CD4-positive, alpha-beta T cell treated with Interleukin-17A for 4 hours (primary cell): ENCODE measurements at places on chromosomes 1 and 21.

GRCh38 chr21:46457801-46458314, 833 bp upstream of the DIP2A start:
- DNase-seq, result peak; percentile 30

GRCh38 chr1:9827558-9828185, 3.9 kb upstream of the CLSTN1 start:
- peak; percentile 10 for DNase-seq

- peak; percentile 18 for DNase-seq
Measured at GRCh38 chr21:45769294-45769693, 125.8 kb downstream of the PCBP3 start.

DNA sequence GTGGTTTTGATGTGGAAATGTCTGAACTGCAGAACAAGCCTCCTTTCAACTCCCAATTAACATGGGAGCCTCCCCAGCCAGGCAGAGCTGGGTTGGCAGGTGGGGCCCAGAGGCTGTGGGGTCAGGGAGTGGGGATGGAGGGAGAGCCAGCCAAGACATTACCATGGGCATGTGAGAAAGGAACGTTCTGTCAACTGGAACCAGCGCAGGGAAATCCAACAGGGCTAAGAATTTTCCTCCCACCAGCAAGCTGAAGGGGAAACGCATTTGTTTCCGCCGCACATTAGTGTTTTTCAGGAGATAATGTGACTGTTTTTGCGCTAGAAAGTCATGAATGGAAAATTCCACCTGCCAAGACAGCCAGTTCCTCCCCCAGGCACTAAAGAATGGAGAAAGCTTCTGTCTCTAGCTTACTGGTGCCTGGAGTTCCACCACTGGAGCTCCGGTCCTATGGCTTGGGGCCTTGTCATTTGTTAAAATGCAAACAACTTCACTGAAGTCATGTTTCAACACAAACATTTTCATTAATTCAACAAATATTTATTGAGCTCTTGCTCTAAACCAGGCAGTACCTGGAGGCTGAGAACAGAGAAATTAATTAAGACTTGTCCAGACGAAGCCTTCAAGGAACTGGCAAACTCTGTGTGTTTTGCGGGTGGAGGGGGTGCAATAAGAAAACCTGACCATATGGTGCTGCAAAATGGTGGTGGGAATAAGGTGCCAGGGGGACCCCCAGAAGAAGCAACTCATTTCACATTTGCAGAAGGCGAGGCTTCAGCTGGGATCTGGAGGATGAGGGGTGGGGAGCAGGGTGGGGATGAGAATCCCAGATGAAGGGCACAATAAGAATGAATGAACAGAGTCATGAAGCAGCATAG, 305.1 kb downstream of the MATN1 start:
- no peak for DNase-seq

DNA sequence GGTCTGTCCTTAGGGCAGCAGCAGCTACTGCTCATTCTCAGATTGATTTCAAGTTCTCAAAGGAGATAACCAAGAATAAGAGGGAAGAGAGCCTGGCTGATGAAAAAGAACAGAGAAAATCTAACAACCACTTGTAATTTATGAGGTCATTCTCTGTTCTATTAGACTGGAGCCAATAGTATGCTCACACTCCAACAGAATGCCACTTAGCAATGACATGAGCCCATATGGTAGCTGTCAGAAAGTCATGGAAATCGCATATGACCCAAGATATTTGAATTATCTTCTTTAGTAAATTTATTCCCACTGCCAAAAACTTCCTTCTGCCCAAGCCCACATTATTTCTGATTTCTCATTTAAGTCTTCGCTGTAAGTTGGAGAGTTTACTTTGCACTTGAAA, 53.7 kb upstream of the PLA2G4A start:
- DNase-seq, result no peak

- no peak for DNase-seq
Measured at GRCh38 chr21:40404396-40404800, 442.6 kb downstream of the DSCAM start.

- no peak for DNase-seq
Measured at GRCh38 chr21:18663663-18664062, 260.1 kb upstream of the TMPRSS15 start.
